Activated naive CD8-positive, alpha-beta T cell treated with anti-CD3 and anti-CD28 coated beads, Interleukin-2, amount 50 U/mL, for 24 hours (primary cell): ENCODE measurements at places on chromosomes 7 and 10.

- DNase-seq, result no peak
Observed at GRCh38 chr7:44326261-44327125, 1.1 kb upstream of the CAMK2B start.

DNA sequence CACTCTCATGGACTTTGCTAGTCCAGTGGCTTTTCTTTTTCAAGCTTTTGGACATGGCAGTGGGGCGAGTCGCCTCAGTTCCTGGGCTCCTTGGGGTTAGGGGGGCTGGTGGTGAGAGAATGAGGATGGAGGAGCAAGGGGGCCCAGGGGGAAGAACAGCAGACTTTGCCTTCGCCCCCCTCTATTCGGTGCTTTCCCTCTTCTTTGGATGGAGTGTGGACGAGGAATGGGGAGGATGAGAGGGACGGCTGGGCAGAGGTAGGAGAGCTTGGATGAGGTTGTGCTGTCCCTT lies 255 bp downstream of the MAGI2 start:
- DNase-seq, result no peak

DNA sequence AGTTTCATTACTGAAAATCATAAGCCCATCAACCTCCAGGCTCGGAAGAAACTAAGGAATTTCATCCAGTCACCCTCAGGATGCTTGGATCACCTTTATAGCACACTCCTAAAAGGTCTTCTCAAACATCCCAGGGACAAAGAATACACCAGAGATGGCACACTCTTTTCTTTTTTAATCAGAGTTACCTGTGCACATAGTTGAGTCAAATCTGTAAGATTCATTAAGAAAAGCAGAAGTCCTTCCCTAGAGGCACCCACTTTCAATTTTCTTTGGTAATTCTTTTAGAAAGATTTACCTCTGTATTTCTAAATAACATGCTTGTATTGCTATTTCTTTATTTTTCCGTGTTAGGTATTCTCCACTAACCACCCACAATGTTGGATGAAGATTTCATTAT lies 50.6 kb upstream of the IL6 start:
- DNase-seq, result no peak

DNA sequence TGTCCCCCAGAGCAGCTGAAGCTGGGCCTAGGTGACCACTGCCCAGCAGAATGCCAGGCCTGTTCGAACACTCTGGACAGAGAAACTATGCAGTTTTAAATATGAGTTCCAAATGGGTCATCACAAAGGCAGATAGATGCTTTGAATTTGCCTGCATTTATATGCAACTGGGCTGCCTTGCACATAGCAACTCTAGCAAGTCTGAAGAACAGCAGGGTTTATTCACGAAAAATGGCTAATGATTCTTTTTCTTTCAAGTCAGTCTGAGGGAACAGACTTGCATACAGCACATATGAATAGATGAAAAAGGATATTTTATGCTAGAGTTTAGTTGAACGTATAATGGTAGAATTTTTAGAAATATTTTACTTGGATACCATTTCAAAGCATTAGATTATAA lies 68.5 kb downstream of the SLC35B4 start:
- no peak for DNase-seq

DNA sequence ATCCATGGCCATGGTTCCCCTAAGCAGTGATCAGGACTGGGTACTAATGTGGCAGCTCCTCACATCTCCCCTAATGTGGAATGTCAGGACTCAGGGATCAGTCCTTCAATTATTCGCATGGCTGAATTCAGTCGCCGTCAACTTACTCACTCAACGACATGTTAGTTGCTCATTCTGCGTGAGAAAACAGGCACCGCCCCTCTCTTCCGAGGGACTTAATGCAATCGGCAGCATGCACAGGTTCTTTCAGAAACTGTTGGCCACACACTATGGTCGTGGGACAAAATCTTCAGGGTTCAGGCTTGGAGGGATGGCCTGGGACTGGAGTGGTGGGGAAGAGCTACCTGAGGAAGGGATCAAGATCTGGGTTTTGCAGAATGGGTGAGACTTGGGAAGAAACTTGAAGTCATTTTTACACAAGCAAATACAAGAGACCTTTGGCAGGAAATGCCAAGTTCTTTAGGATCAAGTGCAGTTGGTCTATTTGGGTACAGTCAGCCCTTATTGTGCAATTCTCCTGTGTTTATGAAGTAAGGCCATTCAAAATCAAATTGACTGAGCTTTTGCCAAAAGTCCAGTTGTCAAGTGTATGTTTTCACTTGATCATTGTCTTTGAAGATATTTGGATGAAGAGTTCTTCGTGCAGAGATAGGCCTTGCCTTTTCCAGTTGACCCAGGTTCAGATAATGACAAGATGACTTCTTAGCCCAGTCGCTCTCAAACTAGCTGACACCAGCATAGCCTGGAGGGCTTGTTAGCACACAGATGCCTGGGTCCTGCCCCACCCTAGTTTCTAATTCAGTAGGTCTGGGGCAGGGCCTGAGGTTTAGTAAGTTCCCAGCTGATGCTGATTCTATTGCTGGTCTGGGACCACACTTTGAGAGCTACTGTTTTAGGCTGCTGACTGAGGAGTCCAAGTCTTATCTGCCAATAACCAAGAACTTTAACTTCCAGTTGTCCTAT lies 48.5 kb downstream of the LRRC18 start:
- no peak for DNase-seq

- no peak for DNase-seq
Observed at GRCh38 chr7:47782792-47783191, 165.5 kb downstream of the PKD1L1 start.

DNA sequence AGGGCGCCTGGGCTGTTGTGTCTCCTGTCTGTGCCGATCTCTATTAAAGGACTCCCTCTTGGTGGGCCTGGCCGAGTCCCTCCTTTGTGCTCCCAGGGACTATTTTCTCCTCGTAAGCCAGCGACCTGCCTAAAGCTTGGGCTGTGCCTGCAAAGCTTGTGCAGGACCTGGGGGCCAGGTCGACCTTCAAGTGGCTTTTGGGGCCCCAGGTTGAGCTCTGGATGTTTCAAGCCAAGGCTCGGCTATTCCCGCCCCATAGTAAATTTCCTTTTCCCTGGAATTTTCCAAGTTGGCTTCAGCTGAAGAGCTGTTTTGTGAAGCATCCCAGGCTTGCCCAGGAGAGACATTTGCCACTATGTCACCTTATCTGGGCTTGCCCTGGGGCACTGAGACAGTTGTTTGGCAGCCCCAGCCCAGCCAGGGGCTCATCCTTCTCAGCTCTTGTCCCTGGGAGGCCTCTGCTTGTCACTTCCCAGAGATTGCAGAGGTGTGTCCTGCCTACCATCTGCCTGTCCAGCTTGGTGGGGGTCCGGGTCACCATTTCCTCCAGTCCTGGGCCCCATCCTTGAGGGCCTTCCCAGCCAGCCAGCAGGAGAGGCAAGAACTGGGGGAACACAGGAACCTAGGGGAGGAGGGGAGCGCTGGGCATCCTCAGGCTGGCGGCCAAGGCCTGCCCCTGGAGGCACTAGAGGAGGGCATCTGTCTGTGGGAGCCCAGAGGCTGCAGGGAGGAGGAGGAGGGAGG lies 20.2 kb downstream of the ZMIZ2 start:
- DNase-seq, result no peak

DNA sequence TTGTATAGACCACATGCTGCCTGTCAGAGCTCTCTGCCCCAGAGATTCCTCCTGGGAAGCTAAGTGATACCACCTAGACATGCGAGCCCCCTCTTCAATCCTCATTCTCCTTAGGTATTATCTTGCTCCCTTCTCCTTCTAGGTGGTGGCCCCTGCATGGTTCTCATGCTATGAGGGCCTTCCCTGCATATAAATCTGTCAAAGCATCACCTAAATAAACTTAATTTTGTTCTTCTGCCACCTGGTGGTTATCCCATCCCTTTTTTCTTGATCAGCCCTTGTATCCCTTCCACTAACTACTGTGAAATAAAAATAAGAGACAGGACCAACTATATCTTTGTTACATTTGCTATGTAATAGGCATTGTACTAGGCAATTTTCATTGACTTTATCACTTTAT lies 242.1 kb downstream of the CDC14C start:
- DNase-seq, result no peak

- no peak for DNase-seq
Observed at GRCh38 chr7:122306320-122307227, 2.0 kb upstream of the FEZF1 start.

DNA sequence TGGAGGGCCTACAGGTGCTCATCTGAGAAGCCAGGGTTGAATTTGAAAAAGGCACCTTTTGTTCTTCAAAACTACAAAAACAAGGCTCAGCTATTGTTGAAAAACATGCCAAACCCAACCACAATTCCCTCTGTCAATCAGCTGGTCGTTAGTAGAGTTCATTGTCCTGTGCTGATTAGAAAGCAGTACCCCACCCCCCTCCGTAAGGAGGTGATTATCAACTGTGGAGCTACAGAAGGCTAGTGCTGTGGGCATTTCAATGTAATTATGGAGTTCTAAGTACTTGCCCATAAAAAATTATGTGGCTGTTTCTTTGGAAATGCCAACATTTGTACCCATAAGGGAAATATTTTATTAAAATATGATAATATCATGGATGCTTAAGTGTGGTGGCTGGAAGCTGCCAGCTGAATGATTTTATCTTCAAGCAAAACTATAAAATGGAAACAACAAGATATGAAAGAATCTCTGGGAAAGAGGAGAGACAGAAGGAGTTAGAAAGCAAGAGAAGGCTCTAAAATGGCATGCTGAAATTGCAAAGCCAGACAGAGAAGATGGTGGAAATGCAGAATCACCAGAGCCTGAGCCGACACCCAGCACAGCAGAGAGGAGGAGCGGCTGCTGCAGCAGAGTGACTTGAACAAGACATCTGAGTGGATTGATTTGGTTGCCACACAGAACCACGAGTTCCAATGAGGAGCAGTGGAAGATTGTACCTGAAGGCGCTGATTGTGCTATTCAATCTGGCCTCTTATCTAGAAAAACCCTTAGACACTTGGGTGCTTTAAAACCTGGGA lies 179.5 kb upstream of the LRGUK start:
- DNase-seq, result no peak

GRCh38 chr7:151110941-151111645 lies 24.8 kb downstream of the AGAP3 start:
- DNase-seq, result peak; percentile 80

- DNase-seq, result no peak
Observed at GRCh38 chr10:67550838-67551402, 145.1 kb downstream of the CTNNA3 start.

GRCh38 chr10:13115832-13116803 lies 16.2 kb downstream of the OPTN start:
- no peak for DNase-seq

- DNase-seq, result no peak
Observed at GRCh38 chr10:132194726-132195125, 8.0 kb downstream of the DPYSL4 start.

- no peak for DNase-seq
Observed at GRCh38 chr7:97026715-97027426, 2.2 kb upstream of the DLX5 start.

- no peak for DNase-seq
Observed at GRCh38 chr10:132277311-132277741, 30.4 kb downstream of the STK32C start.
